ENCODE measurements at places on chromosomes 3 and 15.

- no peak for DNase-seq
Observed at GRCh38 chr3:79724206-79724605, 43.6 kb downstream of the ROBO1 start.

DNA sequence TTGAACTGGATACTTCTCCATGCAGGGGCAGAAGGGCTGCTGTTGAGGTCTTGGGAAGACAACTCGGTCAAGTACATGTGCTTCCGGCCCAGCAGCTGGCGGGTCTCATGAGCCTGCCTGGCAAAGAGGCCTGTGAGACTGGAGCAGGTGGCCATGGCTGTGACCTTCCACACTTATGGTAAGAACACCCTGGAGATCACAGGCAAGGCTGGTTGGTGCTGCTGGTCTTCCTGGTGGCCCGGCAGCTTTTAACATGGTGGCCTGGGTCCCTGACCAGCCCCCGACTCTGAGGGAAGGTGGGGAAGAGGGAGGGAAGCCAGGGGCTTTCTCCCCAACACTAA is 15.4 kb downstream of the CHRD start:
- DNase-seq = no peak

- DNase-seq = no peak
Observed at GRCh38 chr15:88717382-88718031, 78.7 kb downstream of the ISG20 start.

DNA sequence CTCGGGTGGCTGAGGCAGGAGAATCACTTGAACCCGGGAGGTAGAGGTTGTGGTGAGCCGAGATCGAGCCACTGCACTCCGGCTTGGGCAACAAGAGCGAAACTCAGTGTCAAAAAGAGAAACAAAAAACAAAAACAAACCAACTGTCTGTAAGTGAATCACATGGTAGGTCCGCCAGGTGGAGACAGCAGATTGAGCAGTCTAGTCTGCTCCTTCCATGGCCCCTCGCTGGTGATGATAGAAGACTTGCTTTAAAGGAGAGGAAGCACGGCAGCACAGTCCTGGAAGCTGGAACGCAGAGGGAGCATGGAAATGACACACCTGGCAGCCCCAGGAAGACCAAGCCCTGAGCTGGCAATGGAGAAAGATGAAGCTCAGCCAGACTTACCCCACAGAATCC is 31.4 kb upstream of the MGLL start:
- DNase-seq = no peak

GRCh38 chr3:22117751-22118346 is 366.8 kb upstream of the ZNF385D start:
- no peak for DNase-seq

GRCh38 chr15:42608110-42608531 is 32.7 kb downstream of the STARD9 start:
- DNase-seq = no peak

- no peak for DNase-seq
Observed at GRCh38 chr15:78641749-78642275, 802 bp upstream of the CHRNB4 start.

DNA sequence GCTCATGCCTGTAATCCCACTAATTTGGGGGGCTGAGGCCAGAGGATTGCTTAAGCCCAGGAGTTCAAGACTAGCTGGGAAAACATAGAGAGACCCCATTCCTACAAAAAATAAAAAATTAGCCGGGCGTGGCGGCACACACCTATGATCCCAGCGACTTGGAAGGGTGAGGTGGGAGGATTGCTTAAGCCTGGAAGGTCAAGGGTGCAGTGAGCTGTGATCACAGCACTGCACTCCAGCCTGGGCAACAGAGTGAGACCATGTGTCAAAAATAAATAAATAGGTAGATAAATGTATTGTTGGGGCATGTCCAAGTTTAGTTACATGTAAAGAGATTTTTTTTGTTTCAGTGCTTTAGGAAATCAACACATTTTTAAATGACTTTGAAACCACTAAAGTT is 36.4 kb downstream of the SLC12A1 start:
- no peak for DNase-seq

- no peak for DNase-seq
Observed at GRCh38 chr3:13106308-13107001, 33.2 kb upstream of the IQSEC1 start.

DNA sequence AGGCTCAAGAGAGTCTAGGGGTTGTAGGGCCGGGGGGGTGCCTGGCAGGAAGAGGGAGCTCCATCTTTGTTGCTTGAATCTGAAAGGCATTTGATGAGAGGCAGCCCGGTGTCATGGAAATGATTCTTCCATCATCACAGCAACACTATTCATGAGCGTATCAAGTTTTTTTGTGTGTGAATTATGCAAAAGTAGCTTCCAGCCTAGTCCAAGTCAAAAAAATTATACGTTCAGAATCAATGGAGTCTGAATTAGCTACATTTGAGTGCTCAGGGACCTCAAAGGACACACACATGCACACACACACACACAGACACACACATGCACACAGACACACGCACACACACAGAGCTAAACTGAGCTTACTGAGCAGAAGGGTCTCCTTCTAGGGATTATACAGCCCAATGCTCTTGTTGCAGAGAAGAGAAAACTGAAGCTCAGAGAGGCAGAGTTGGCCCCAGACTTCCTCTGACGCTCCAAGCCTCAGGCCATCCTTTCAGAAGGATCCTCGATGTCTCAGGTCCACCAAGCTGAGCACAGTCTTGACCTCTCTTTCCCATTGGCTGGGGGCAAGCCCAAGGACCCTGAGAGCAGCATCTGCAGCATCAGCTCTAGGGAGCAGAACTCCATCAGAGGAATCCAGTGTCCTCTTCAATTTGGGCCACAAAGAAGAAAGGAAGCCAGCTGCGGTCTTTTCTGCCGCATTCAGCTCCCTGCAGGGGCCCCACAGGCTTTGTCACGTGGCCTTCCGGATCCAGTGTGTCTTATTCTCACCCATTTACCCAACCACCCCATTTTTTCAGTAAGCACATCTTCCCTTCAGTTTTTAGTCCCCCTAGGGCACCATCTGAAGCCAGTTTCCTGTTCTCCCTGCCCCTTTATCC is 228.0 kb downstream of the UACA start:
- no peak for DNase-seq

GRCh38 chr3:2540115-2540514 is 441.4 kb downstream of the CNTN4 start:
- no peak for DNase-seq

GRCh38 chr3:45712434-45713110 is 23.4 kb downstream of the SACM1L start:
- DNase-seq = no peak

DNA sequence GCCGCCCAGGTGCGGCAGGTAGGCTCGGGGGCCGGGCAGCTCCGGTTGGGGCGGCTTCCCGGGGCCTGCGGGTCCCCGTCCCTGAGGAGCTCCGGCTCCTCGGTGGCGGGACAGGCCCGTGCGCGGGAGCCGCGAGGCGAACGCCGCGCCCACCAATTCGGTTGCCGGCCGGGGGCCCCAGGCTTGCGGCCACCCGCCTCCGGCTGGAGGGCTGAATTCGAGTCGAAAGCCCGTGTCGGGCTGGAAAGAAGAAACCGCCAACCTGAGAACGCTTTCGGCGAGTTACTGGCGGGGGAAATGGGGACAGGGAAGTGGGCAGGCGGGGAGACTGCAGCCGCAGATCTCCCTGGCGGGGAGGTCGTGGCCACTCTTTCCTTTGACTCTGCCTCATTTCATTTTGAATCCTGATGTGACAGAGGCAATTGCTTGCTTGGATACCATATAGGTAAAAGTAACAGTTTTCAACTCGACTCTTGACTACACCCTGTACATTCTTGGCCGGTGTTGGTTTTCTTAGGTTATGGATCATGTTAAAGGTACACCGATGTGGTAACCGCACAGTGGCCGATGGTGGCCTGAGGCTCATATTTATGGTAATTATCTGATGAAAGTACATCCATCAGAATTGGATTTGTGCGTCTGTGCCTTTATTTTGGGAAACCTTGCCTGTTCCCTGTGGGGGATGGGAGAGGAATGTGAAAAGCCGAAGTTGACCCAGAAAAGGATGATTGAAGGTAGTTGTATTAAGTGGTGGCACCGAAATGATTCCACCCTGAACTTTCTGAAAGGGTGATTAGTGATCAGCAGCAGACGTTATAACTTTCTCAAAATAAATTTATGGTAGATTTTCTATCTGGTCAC is 1.7 kb downstream of the B3GNT5 start:
- DNase-seq = no peak

GRCh38 chr3:72376956-72377710 is 471.1 kb downstream of the SHQ1 start:
- no peak for DNase-seq

- no peak for DNase-seq
Observed at GRCh38 chr3:118734664-118735063, 300.0 kb downstream of the IGSF11 start.

- no peak for DNase-seq
Observed at GRCh38 chr15:61748529-61748928, 311.7 kb downstream of the VPS13C start.

GRCh38 chr3:172271386-172271976 is 176.8 kb downstream of the GHSR start:
- no peak for DNase-seq

DNA sequence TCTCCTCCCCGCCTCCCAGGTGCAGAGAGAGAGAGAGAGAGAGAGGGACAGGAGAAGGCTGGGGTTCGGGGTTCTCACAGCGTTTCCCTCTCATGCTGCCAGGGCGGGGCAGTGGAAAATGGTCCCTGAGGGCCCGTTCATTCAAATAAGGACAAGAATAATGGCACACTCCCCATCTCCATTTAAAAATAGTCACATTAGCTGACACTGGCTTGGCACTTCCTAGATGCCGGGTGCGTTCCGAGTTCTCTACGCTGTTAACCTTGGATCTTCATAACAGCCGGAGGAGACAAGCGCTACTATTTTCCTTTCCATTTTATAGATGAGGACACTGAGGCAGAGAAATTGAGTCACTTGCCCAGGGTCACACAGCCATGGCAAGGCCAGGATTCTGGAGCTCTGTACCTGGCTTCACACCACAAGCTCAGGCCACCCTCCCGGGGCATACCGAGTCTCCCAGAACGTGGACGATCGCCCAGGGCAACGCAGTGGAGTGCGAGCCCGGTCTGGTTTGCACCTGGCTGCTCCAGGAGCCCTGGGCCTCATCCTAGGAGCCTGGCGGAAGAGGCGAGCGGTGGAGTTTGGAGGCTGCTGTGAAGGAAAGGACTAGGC is 608 bp upstream of the SLC6A6 start:
- DNase-seq = no peak

DNA sequence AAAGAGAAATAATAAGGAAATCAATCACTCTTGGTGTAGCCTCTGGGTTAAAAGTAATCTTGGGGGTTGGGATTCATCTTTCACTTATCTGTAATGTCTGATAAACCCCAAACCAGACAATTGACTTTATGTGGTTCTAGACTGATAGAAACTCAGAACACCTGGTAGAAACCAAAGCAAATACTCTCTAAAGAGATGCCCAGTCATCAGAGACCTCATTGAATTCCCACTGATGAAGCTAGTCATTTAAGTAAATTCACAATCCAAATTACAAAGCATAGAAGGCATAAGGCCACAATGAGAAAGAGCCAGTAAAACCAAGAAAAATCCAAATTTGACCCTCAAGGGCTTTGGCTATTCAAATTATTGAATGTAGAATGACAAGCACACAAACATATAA is 250.6 kb downstream of the MBNL1 start:
- no peak for DNase-seq

DNA sequence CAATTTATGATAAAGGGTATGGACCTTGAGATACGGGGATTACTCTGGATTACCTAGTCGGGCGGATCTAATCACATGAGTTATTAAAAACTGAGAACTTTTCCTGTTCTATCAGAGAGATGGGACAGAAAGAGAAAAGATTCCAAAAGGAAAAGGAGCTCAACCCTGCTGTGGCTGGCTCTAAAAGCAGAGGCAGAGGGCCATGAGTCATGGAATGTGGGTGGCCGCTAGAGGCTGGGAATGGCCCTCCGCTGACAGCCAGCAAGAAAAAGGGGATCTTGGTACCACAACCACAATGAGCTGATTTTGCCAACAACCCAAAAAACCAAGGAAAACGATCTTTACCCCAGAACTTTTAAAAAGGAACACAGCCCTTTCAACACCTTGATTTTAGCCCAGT is 210.0 kb downstream of the MAGI1 start:
- no peak for DNase-seq

- no peak for DNase-seq
Observed at GRCh38 chr3:10548992-10549391, 43.6 kb upstream of the ATP2B2 start.

GRCh38 chr3:16515885-16516420 is 2.5 kb upstream of the RFTN1 start:
- DNase-seq = no peak

- DNase-seq = no peak
Observed at GRCh38 chr15:86911022-86911421, 831.4 kb downstream of the AGBL1 start.

- DNase-seq = no peak
Observed at GRCh38 chr3:167502401-167502800, 28.6 kb upstream of the SERPINI2 start.

GRCh38 chr15:96218623-96219455 is 111.7 kb upstream of the NR2F2 start:
- DNase-seq = no peak

- DNase-seq = no peak
Observed at GRCh38 chr15:72844067-72844466, 60.5 kb upstream of the ADPGK start.

DNA sequence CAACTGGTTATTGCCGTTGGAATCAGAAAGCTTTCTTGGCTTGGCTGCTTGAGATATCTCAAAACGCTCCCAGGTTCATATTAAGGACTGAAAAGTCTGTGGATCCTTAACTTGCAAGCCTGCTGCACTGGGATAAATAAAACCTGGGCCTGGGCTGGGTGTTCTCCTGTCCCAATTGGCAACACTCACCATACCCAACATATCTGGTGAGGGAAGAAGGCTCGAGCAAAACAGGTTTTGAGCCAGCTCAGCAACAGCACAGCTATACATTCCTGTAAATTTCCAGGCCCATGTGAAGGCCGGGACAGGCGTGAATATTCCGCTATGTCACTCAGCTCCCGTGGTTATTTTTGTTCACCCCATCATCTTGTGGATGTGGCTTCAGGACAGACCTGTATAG is 169.0 kb upstream of the BCL6 start:
- no peak for DNase-seq

GRCh38 chr3:127772827-127773751 is 49.2 kb downstream of the MGLL start:
- no peak for DNase-seq
